ENCODE measurements at places on chromosomes 16 and 17.

GRCh38 chr16:30987581-30988190 is 2.7 kb downstream of the HSD3B7 start:
- no peaks in the 10 kb centered on the region for H3K27me3 ChIP-seq
- no peak overlapping the region for H3K27ac ChIP-seq
- no peak overlapping the region for H3K4me3 ChIP-seq
- peaks cover 15% of the 10 kb centered on the region for H3K36me3 ChIP-seq
- peaks cover 8% of the 10 kb centered on the region for H3K4me1 ChIP-seq

GRCh38 chr17:77410470-77410869 is 269.7 kb downstream of the SEC14L1 start:
- H3K36me3 ChIP-seq, result peaks cover 35% of the 10 kb centered on the region
- peaks cover 54% of the 10 kb centered on the region for H3K4me1 ChIP-seq
- H3K4me3 ChIP-seq, result no peak overlapping the region
- DNase-seq, result no peak

- H3K27me3 ChIP-seq, result no peaks in the 10 kb centered on the region
- no peak overlapping the region for H3K27ac ChIP-seq
- DNase-seq, result no peak
- no peak overlapping the region for H3K4me3 ChIP-seq
Observed at GRCh38 chr16:5205361-5206040, 107.9 kb upstream of the EEF2KMT start.

DNA sequence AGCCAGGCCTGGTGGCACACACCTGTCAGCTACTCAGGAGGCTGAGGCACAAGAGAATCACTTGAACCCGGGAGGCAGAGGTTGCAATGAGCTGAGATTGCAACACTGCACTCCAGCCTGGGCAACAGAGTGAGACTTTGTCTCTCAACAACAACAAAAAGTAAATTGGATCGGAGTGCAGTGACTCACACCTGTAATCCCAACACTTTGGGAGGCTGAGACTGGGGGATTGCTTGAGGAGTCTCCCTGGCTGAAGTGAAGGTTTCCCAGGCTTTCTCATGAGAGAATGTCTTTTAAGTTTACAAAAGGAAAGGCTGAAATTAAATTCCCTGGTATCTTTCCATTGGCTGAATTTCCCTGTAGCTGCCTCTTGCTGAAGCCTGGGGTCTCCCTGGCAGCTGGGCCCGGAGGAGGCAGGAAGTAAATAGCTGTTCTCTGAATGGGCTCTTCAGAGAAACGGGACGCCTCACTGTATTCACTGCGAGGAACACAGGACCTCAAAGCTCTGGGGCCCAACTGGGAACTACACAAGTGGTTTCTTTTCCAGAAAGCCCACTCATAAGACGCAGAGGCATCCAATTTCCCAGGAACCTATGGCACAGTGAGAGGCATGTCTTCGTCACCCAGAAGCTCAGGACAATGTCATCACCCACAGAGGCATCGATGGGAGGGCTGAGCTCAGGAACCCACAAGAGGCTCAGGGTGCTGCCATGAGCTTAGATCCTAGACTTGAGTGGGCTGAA is 77.4 kb upstream of the SMURF2 start:
- H3K4me3 ChIP-seq, result no peak overlapping the region
- peak; percentile 84 for DNase-seq
- H3K27me3 ChIP-seq, result no peaks in the 10 kb centered on the region
- no peaks in the 10 kb centered on the region for H3K36me3 ChIP-seq

DNA sequence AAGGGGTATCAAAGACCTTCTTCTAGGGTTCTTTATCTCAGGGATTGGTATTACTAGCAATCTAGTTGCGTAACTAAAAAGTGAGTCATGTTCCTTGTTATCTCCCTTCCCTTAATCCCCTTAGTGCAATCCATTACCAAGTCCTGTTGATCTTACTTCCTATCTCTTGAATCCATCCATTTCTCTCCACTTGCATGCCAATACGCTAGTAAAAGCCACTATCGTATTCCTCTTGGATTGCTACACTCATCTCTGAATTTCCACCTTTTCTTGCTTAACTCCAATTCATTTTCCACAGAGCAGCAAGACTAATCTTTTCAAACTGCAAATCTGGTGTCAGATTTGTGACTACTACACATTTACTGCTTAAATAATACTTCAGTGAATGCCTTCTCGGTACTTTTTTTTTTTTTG is 1.8 kb upstream of the ADAT1 start:
- DNase-seq, result peak; percentile 63
- H3K27ac ChIP-seq, result no peak overlapping the region
- H3K4me3 ChIP-seq, result no peak overlapping the region
- peaks cover 5% of the 10 kb centered on the region for H3K4me1 ChIP-seq
- H3K36me3 ChIP-seq, result peaks cover 41% of the 10 kb centered on the region

GRCh38 chr17:81831563-81831956 is 1.5 kb downstream of the MCRIP1 start:
- H3K4me1 ChIP-seq, result peaks cover 15% of the 10 kb centered on the region
- H3K27ac ChIP-seq, result no peak overlapping the region
- no peaks in the 10 kb centered on the region for H3K27me3 ChIP-seq
- H3K4me3 ChIP-seq, result no peak overlapping the region
- H3K36me3 ChIP-seq, result peaks cover 7% of the 10 kb centered on the region
- no peak for DNase-seq

DNA sequence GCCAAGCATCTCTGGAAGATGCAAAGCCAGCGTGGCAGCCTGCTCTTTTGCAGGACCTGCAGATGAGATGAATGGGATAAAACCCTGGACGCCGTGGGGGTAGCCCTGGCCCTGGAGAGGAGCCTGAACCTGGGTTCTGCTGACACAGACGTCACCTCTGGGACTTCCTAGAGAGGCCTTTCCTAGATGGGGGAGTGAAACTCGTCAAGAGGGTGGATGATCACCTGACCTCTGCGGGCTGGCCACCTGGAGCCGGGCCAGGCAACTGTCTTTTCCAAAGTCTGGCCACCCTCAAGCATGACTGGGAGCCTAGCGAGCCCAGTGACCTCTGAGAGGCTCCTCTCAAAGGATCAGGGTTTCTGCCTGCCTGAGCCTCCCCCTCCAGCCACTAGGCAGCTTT is 529.0 kb downstream of the KCNJ18 start:
- H3K4me3 ChIP-seq, result no peak overlapping the region
- H3K36me3 ChIP-seq, result no peaks in the 10 kb centered on the region
- H3K4me1 ChIP-seq, result no peaks in the 10 kb centered on the region
- no peak for DNase-seq
- no peaks in the 10 kb centered on the region for H3K27me3 ChIP-seq

GRCh38 chr17:82297280-82297713 is 20.1 kb downstream of the CD7 start:
- H3K27me3 ChIP-seq, result no peaks in the 10 kb centered on the region
- H3K36me3 ChIP-seq, result no peaks in the 10 kb centered on the region
- no peak for DNase-seq
- peaks cover 26% of the 10 kb centered on the region for H3K4me1 ChIP-seq
- H3K4me3 ChIP-seq, result peak overlapping the region; percentile 37
- H3K27ac ChIP-seq, result peak overlapping the region; percentile 98

DNA sequence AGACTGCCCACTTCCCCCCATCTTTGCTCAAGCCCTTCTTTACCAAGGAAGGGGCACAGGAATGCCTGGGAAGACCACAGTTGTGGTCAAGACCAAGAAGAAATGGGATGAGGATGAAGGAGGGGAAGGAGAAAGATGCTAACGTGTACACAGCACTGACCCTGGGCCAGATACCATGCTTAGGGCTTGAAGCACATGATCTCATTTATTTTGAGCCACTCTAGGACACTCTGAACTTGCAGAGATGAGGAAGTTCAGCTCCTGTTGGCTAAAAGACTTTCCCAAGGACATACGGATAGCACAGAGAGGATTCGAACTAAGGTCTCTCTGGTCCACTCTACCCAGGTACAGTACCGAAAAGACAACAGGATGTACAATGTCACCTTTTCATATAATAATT is 42.6 kb downstream of the PIK3R5 start:
- no peaks in the 10 kb centered on the region for H3K27me3 ChIP-seq
- H3K4me1 ChIP-seq, result no peaks in the 10 kb centered on the region
- H3K4me3 ChIP-seq, result no peak overlapping the region
- no peak for DNase-seq

DNA sequence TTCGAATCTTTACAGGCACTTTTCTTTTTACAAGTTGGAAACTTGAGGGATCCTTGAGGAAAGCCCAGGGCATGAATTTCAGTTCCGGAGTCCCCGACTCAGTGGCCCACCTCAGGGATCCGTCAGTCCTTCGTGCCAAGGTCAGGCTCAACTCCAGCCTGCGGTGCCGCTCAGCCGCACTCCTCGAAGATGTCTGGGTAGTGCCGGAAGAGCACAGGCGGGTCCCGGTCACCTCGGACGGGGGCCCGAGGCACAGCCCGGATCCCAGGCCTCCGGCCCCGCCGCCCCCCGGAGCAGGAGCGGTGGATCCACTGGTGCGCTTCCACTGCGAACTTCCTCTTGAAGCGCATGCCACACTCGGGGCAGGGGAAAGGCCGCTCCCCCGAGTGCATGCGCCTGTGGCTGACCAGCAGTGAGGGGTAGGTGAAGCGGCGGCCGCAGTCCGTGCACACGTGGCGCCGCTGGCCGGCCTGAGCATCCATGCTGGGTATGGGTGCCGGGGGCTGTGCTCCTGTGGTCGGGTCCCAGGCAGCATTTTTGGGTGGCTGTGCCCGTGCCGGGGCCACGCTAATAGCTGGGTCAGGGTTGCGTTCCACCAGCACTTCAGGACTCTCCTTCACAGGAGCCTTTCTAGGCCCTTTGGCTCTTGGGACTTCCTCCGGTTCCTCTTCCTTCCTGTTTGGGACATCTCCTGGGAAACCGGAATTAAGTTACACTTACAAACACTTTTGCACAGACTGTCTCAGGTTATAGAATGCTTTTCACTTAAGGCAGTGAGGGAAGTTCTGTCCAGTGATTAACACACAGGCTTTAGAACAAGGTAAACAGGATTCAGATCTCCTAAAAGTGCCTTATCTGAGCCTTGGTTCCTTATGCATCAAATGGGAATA is 1.5 kb downstream of the ZNF688 start:
- no peaks in the 10 kb centered on the region for H3K36me3 ChIP-seq
- no peak overlapping the region for H3K4me3 ChIP-seq
- no peak for DNase-seq
- H3K27me3 ChIP-seq, result peaks cover 6% of the 10 kb centered on the region

DNA sequence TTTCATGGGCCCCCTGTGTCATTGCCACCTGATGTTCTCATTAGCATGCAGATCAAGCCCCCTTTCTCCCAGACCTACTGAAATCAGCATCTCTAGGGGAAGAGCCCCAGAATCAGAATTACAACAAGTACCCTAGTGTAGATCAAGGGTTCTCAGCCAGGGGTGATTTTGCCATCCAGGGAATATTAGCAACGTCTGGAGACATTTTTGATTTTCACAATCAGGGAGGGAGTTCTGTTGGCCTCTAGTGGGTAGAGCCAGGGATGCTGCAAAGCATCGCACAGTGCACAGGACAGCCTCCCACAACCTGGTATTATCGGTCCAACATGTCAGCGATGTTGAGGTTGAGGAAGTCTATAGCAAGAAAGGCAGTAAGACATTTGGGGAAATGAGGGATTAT is 7.3 kb downstream of the AMZ2 start:
- H3K4me1 ChIP-seq, result no peaks in the 10 kb centered on the region
- H3K4me3 ChIP-seq, result no peak overlapping the region
- no peaks in the 10 kb centered on the region for H3K27me3 ChIP-seq

- no peaks in the 10 kb centered on the region for H3K36me3 ChIP-seq
- peaks cover 39% of the 10 kb centered on the region for H3K27me3 ChIP-seq
- H3K4me1 ChIP-seq, result no peaks in the 10 kb centered on the region
Observed at GRCh38 chr17:1904273-1905182, 74.7 kb downstream of the RPA1 start.

GRCh38 chr16:54444851-54445458 is 158.4 kb upstream of the IRX3 start:
- H3K27ac ChIP-seq, result no peak overlapping the region
- H3K36me3 ChIP-seq, result no peaks in the 10 kb centered on the region
- no peak for DNase-seq
- H3K4me1 ChIP-seq, result no peaks in the 10 kb centered on the region
- no peaks in the 10 kb centered on the region for H3K27me3 ChIP-seq
- no peak overlapping the region for H3K4me3 ChIP-seq

- no peaks in the 10 kb centered on the region for H3K36me3 ChIP-seq
- peaks cover 23% of the 10 kb centered on the region for H3K4me1 ChIP-seq
- no peak for DNase-seq
Observed at GRCh38 chr17:1643293-1643998, 2.1 kb downstream of the SCARF1 start.

- no peak overlapping the region for H3K4me3 ChIP-seq
- H3K36me3 ChIP-seq, result peaks cover 15% of the 10 kb centered on the region
- no peaks in the 10 kb centered on the region for H3K4me1 ChIP-seq
- no peak overlapping the region for H3K27ac ChIP-seq
Observed at GRCh38 chr16:23651943-23652468, 10.7 kb downstream of the DCTN5 start.

DNA sequence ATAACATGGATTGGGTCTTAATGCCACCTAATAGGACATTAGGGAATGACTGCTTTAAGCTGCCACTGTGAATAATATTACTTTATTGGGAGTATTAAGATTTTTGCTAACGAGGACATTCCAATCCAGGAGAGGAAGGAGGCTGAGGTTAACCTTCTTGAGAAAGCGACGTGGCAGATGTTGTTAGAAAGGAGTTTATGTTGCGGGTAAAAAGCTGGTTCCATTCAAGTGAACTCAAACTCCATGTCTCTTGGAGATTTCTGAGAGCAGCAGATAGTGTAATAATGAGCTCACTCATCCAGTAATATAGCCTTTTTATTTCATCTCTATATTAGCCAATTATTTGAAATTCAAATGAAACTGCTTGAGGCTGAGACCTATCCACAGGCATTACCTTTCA is 75.5 kb downstream of the KNOP1 start:
- no peak overlapping the region for H3K4me3 ChIP-seq
- H3K36me3 ChIP-seq, result peaks cover 14% of the 10 kb centered on the region
- no peaks in the 10 kb centered on the region for H3K4me1 ChIP-seq

DNA sequence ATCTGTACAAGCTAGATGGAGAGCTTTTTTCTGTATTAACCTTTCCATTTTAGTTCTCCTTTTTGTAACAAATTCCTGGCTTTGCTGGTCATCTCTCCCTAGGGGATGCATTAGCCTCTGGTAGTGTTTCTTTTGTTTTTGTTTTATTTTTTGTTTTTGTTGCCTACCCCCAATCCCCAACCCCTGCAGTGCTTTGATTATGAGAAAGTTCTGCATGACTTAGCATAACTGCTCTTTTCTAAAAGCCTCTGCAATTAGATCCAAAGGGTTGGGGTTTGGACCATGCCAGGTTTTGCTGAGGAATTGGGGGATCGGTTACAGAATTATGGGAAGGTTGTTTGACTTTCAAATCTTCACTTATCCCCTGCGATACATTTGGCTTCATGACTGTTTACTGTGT is 98.2 kb downstream of the ADAMTS18 start:
- no peaks in the 10 kb centered on the region for H3K36me3 ChIP-seq
- H3K4me3 ChIP-seq, result no peak overlapping the region
- H3K4me1 ChIP-seq, result no peaks in the 10 kb centered on the region

GRCh38 chr16:1146409-1146808 is 6.5 kb upstream of the CACNA1H start:
- DNase-seq, result no peak
- no peak overlapping the region for H3K4me3 ChIP-seq
- no peaks in the 10 kb centered on the region for H3K4me1 ChIP-seq
- no peaks in the 10 kb centered on the region for H3K36me3 ChIP-seq
- no peak overlapping the region for H3K27ac ChIP-seq

- no peak for DNase-seq
- no peaks in the 10 kb centered on the region for H3K4me1 ChIP-seq
- H3K27me3 ChIP-seq, result no peaks in the 10 kb centered on the region
- peaks cover 24% of the 10 kb centered on the region for H3K36me3 ChIP-seq
- H3K27ac ChIP-seq, result no peak overlapping the region
Observed at GRCh38 chr17:39569126-39569525, 38.6 kb downstream of the NEUROD2 start.

Measured in IMR-90 (cell line).